ENCODE measurements at places on chromosomes 12 and 14.

GRCh38 chr12:18294889-18295288 lies 33.6 kb downstream of the PIK3C2G start:
- no peak for DNase-seq

DNA sequence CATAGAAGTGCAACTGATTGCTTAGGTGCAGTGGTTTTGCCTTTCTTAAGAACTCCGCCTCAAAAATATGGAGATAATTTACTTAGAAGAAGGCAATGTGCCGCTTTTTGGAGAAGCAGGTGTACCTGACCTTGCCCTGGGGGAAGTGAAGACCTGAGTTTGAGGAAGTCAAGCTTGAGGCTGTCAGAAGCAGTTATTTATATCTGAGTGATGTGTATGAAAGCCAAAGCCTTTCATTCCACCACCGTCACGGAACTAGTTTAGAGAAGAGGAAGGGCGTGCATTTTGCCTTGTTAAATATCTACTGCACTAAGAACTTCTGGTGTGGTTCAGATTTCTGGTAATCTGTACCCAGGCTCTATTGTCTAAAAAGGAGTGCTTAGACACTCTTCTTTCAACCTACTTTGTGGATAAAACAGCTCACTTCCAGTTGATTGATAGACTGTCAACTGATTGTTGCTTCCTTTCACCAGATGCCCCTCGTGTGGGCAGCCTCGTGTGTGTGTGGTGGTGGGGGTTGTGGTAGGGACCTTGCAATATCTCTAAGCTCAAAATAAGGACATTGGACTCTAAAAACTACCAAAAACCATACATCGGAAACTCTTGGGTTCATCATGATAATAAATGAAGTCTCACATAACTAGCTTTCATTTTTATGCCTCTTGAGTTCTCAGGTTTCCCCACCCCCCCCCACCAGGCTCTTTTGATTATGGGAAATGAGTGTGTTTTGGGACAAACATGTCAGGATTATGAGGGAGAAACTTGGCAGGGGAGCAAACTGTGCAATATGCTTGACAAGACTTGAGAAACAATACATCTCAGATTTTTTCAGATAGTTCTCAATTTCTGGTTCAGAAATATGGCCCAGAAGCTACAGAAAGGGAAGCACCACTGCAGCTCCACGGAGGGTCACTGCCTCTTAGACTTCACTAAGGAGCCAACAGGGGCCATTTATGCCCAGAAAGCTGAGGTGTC lies 78.6 kb downstream of the ARF6 start:
- DNase-seq = peak; percentile 65

- no peak for DNase-seq
These were observed 4.7 kb downstream of the FLRT2 start for GRCh38 chr14:85534458-85535293.

GRCh38 chr12:52316701-52317100 lies 4.5 kb downstream of the KRT83 start:
- no peak for DNase-seq

DNA sequence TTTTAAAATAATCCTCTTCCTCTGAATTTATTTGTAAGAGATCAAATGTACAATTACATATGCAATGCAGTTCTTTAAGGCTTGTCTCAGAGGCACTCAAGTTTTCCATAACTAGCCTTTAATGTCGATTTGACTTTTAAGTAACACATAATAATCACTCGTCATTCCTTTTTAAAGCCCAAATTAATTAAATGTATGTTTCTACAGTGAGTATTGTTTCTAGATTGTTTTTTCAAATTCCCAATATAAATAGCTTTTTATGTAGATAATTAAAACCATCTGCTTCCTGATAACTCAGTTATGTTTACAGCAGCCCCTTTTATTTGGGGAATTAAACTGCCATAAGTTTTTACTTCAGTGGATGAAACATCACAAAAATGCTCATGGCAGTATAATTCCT lies 185.1 kb downstream of the ETNK1 start:
- no peak for DNase-seq

GRCh38 chr12:130849561-130850417 lies 10.7 kb upstream of the STX2 start:
- no peak for DNase-seq

GRCh38 chr12:132966676-132967415 lies 10.7 kb upstream of the ZNF605 start:
- no peak for DNase-seq

- no peak for DNase-seq
These were observed 27.7 kb upstream of the PEX5 start for GRCh38 chr12:7161811-7162210.

GRCh38 chr12:124713436-124714082 lies 146.1 kb upstream of the NCOR2 start:
- DNase-seq = peak; percentile 74

GRCh38 chr12:4720637-4720995 lies 416 bp downstream of the GALNT8 start:
- no peak for DNase-seq

- no peak for DNase-seq
These were observed 206.7 kb downstream of the KIF21A start for GRCh38 chr12:39235990-39236767.

- DNase-seq = no peak
These were observed 58.0 kb downstream of the CDC42BPB start for GRCh38 chr14:102999227-102999895.

DNA sequence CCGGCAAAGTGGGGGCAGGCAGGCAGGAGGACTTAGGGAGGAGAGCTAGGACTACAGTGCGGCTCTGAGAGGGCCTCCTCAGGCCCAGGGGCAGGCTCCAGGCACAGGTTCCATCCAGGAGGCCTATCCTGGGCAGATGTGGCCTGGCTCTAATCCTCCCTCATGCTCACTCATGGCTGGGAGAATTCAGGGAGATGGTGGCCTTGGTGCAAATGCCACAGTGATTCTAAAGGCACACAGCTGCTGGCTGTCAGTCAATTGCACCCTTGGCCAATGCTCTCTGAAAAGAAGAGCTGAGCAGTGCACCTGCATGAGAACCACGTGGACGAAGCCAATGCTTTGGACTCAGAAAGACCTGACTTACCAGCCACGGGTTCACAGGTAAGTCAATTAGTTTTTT lies 89.6 kb downstream of the C12orf75 start:
- DNase-seq = no peak

Measured in GM13977 (cell line).